ENCODE measurements at places on chromosomes 12 and 14.

DNA sequence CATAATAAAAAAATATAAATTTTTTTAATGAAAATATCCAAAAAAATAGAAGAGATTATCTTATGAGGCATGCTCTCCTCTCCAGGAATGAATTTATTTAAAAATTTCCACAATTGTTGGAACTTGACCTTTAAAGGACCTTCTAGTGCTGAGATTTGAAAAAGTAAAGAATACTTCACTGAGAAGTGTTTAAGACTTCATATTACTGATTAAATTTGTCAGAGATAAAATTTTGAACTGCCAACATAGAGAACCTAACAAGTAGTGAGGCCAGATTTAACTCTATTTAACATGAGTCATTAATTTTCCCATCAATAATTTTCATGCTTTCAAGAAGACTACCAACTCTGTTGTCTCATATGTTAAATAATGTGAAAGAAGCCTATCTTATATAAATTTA lies 14.5 kb downstream of the CAPRIN2 start:
- no peak for DNase-seq

GRCh38 chr14:52333108-52333507 lies 19.0 kb downstream of the PTGER2 start:
- no peak for DNase-seq

DNA sequence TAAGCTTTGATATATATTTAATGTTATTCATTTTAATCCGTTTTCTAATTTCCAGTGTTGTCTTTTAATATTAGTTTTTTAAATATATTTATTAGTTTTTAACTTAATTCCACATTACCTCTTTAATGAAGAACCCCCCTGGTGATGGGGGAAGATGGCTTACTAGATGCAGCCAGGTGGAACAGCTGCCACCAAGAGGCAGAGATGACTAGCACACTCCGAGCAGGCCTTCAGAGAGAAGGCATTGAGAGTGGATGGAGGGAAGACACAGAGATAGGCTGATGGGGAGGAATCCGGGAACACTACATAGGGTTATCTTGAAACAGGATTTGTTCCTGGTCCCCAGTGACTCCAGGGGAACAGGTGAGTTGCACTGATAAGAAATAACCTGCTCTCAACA lies 771.6 kb downstream of the LRFN5 start:
- DNase-seq: no peak

- DNase-seq: no peak
Observed at GRCh38 chr12:103331643-103332042, 164.1 kb downstream of the C12orf42 start.

GRCh38 chr12:51663390-51663789 lies 72.4 kb downstream of the SCN8A start:
- DNase-seq: no peak

DNA sequence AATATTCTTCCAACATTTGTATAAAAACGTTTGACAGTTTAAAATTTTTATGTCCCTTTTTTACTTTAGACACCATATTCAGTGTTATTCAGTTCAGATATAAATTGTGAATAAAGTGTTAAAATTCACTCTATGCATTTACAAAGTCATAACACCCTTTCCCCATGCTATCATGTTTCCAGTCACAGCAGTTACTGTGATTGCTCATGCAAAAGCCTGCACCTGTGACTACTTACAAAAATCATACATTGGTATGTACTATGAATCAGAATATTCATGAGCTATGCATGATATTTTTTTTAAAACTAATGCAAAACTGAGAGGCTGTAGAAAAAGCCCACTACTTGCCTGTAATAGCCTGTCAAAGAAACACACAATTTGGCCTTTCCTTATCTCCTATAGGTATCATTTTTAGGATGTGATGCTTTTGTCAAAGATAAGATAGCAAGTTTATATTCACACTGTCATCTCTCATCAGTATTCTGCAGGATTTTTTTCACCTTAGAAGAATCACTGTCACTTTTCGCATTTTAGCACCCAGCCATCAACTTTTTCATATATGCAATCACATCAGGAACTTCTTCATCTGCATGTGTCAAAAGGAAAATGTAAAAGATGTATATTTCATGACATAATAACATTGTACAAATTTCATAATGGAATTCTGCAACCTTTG lies 443.2 kb downstream of the C12orf50 start:
- DNase-seq: no peak

DNA sequence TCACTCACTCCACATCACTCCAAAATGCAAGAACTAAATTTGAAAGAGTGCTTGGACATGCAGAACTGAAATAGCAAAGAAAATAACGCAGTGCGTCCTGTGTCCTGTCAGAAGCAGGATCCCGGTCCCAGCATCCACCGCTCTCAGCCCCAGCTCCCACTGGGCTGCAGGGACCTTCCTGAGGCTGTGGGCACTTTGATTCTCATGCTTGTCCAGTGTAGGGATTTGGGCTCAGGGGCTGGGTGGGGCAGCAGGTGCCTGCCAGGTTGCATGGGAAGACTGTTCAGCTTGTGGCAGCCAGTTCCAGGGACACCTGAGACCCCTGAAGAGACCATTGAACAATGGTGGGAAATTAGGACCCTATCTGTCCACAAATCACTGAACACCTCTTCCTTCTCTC lies 140.0 kb upstream of the FKBP4 start:
- DNase-seq: no peak

GRCh38 chr12:11798856-11799501 lies 149.5 kb downstream of the ETV6 start:
- no peak for DNase-seq

- DNase-seq: no peak
Observed at GRCh38 chr14:104898195-104898558, 26.5 kb upstream of the PLD4 start.

DNA sequence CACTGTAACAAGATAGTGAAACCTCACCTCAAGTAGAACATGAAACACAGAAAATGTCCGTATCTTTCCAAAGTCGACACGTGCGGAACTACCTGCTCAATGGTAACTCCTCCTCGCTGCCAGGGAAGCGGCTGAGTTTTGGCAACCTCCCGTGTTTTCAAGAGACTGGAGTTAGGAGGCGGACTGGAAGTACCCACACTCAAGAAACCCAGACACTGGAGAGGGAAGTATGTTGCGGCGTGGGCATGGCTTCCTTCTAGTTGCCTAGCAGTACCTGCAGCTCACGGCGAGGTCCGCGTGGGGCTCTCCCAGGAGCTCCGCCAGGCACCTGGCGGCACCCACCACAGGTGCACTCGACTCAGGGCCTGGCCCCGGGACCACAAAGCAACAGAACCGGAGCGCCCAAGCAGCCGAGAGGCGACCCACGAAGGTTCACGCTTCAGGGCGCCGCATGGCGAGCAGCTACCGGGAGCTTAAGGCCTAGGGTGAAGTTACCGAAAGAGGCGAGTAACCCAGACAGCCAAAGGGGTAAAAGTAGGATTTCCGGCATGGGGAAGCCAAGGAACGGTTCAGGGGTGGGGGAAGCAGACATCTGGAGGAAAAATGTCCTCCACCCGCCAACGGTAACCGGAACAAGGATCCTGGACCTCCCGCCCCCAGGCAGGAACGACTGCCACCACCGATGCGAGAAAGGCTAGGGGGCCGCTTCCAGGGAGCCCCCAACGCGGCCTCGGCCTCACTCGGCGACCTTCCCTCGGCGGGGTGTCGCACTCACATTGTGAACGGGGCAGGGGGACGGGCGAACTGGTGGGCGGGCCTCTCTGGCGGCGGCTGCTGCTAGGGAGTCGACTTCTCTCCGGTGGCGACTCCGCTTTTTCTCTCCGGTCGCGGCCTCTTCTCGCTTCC lies 608 bp downstream of the PTGES3 start:
- peak; percentile 7 for DNase-seq

- no peak for DNase-seq
Observed at GRCh38 chr12:12336049-12336411, 14.0 kb downstream of the MANSC1 start.

DNA sequence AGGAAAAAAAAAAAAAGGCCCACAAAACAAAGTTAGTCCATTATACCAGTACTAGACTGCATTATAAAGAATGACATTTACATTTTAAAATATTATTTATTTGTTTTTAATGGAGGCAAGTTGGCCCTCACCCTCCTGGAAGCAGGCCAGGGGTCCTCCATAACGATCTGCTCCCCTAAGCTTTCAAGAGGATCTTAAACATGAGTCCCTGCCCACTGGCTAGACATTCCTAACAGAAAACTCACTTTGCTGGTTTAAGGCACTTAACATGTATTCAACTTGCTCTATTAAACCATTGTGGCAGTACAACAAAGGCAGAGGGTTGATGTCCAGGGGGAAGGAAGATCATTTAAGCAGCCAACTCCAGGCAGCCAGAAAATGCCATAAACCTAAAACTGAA lies 111.4 kb downstream of the STXBP6 start:
- DNase-seq: no peak

DNA sequence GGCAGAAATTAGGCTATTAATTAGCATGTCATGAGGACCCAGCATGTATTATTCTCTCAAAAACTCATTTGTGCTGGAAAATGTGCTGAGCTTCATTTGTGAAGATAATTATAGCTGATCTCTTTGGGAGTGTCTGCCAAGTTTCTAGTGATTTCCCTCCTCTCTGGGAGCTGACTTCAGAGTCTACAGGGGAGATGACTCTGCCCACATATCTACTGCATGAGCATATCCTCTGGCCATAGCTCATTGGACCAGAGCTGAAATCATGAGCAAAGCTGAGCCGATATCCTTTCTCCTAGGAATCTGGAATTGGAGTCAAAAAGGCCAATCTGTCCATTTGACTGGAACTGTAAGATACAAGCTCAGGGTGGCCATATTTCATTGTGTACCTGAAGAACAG lies 5.9 kb downstream of the CCDC198 start:
- DNase-seq: no peak

GRCh38 chr12:1855241-1855640 lies 34.9 kb downstream of the LRTM2 start:
- DNase-seq: no peak

- no peak for DNase-seq
Observed at GRCh38 chr14:23804817-23805216, 148.8 kb upstream of the DHRS4 start.

DNA sequence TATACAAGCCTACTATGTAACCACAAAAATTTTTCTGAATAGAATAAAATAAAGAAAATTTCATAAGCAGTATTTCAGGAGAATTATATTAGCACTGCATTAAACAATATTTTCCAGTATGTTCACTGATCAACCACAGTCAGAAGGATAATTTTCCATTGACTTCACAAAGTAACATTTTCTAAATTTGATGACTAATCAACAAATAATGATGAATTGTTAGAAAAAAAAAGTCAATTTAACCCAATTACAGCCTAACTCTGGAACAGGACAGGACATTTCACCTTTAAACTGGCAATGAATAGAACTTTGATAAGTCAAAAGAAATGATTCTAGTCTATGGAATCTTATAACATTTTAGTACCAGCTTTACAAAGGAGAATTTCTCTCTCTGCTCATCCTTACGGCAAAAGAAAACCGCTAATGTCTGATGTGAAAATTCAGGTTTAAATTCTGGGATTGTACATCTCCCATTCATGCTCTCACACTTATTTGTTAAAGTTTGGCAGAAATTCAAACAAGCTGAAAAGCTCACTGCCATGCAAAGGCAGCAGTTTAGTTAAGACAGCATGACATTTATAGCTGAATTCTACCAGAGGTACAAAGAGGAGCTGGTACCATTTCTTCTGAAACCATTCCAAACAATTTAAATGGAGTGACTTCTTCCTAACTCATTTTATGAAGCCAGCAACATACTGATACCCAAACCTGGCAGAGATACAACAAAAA lies 84.5 kb downstream of the MDGA2 start:
- no peak for DNase-seq

GRCh38 chr14:68676511-68676943 lies 116.3 kb downstream of the ZFP36L1 start:
- DNase-seq: no peak

GRCh38 chr14:23750357-23750756 lies 114.2 kb downstream of the DHRS2 start:
- DNase-seq: no peak

DNA sequence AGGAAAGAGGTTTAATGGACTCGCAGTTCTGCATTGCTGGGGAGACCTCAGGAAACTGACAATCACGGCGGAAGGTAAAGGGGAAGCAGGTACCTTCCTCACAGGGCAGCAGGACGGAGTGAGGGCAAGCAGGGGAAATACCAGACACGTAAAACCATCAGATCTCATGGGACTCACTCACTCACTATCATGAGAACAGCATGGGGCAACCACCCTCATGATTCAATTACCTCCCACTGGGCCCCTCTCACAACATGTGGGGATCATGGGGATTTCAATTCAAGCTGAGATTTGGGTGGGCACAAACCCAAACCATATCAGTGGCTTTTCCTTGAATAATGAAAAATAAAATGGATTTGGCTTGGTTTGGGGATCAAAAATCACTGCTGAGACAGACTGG lies 380.5 kb downstream of the VRK1 start:
- no peak for DNase-seq

DNA sequence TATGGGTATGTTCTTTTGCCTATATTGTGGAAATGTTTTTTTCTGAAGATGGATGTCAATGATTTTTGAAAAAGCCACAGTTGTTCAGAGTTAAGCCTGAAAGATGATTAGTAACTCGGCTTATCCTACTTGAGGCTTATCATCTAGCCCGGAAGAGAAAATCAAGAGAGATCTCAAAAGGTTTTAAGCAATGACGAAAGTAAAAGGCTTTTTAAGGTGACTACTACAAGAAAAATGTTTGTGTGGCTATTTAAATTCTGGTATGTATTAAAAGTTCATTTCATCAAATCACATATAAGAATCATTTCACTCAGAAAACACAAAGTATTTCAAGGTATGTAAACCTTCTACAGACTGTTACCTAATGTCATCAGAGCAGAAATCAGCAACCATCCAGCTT lies 40.2 kb downstream of the HEATR5A start:
- DNase-seq: no peak

DNA sequence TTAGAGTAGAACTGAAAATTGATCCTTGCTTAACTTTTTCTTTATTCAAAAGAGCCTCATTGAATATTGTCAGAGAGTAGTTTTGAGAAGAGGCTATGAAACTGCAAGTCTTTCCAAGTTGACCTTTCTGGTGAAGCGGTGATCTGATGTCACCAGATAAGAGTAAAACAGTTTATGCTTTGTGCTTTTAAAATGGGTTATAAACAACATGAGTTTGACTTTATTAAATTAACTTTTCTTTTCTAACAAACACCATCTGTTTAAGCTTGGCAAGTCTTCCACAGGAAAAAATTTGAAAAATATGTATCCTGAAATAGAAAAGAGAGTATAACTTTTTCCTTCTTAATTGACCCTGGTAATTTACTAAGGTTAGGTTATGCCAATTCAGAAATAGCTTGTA lies 408.7 kb upstream of the NOVA1 start:
- no peak for DNase-seq

- no peak for DNase-seq
Observed at GRCh38 chr14:39264558-39264957, 30.8 kb downstream of the MIA2 start.
